ENCODE measurements at places on chromosomes 5 and 9.

DNA sequence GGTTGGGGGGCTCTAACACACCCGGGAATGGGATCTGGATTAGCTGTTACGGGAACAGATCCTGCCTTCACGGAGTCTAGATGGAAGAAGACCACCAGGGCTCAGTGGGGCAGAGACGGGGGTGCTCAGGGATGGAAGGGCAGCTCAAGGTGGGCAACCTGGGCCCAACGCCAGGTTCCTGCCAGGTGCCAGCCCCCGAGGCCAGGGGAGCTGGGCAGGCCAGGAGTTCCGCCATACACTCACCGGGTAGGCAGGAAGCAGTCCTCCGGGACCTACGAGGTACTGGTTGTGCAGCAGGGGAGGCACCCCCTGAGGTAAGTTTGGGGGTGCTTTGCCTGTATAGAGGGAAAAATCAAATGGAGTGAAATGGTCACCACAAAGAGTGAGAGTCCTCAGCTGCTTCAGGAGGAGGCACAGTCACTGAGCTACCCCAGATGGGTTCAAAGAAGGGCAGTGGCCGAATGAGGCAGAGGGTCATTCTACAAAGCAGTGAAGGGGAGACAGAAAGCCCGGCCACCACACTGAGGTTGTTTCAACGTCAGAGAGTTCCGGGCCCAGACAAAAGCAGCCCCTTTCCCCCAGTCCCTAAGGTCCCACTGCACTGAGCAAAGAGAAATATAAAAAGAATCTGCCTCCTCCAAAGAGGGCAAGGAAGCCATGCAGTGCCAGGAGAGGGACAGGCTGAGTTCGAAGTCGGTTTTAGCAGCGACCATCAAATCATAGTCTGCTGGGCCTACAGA lies 110.0 kb downstream of the UBE2R2 start:
- no peak for DNase-seq

DNA sequence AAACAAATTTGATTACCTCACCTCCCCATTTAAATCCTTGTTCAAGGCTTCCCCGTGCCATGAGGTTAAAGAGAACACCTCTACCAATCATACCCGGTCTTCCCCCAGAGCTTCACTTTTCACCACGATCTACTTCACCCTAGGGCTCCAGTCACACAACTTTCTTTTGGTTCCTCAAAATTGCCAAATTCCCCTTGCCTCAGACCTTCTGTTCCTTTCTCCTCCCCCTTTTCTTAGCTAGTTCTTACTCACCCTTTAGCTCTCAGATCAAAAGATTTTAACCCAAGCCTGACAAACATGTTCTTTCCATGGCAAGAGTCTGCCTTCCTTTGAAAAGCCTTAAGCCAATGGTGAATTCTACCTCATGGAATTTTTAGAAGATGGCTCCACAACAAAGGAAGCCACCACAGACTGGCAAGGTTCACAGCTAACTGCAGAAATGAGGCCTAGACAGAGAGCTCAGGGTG lies 56.7 kb downstream of the MAPKAP1 start:
- DNase-seq: peak; percentile 74

GRCh38 chr5:133141746-133142145 lies 89.9 kb downstream of the HSPA4 start:
- no peak for DNase-seq

DNA sequence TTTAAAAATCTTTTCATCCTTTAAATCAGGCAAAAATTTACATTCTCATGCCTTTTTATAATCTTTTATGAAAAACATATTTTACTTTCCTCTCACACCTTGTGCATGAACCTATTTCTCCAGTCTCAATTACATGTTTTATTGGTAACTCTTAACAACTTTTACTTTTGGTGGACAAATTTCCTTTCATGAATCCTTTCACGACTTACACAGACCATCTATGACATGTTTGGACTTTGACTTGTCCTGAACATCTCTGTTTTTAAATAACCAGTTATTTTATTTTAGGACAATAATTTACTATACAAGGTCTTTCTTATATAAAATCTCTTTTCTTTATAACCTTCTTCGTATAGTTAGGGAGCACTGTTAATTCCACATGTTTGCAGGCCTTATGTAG lies 26.5 kb upstream of the MTMR12 start:
- no peak for DNase-seq

DNA sequence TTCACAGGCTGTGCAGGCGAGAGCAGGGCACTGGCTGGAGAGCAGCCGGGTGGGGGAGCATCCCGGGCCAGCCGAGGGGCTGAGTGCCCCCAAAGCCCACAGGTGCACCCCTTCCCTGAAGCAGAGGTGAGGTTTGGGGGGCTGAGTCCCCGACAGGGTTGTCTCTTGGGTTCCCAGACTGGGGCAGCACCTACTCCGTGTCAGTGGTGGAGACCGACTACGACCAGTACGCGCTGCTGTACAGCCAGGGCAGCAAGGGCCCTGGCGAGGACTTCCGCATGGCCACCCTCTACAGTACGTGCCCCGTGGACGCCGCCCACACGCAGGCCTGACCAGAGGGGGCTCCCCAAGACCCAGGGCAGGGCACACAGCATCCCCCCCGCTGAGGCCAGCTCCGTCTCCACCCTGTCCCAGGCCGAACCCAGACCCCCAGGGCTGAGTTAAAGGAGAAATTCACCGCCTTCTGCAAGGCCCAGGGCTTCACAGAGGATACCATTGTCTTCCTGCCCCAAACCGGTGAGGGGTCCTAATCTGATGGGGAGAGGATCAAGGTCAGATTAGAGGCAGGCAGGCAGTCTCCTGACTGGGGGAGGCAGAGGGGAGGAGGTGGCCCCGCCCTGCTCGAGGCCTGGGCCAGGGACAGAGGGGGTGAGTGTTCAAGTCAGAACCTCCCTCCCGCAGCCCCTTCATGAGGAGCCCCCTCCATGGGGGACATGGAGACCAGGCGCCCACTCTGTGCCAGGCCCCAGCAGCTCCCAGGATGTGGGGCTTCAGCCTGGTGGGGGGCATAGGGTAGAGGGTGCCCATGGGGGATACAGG lies 2.7 kb downstream of the PTGDS start:
- no peak for DNase-seq

GRCh38 chr9:92706218-92706940 lies 36.4 kb upstream of the IPPK start:
- DNase-seq: no peak

DNA sequence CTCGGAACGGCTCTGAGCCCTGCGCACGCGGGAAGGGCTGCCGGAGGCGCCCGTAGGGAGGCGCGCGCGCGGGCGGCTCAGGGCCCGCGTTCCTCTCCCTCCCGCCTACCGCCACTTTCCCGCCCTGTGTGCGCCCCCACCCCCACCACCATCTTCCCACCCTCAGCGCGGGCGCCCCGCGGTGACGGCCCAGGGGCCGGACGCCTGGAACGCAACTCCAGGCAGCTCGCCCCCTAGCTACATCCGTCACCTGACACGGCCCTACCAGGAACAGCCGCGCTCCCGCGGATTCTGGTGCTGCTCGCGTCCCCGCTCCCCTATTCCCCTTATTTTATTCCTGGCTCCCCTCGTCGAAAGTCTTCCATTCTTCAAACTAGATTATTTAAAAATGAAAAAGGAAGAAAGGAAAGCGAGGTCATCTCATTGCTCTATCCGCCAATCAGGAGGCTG lies at the start of gene CDKN2B-AS1:
TSS of gene CDKN2B-AS1 (plus strand) at position 236 of the 450 bp plus-strand sequence.
- no peak for DNase-seq

DNA sequence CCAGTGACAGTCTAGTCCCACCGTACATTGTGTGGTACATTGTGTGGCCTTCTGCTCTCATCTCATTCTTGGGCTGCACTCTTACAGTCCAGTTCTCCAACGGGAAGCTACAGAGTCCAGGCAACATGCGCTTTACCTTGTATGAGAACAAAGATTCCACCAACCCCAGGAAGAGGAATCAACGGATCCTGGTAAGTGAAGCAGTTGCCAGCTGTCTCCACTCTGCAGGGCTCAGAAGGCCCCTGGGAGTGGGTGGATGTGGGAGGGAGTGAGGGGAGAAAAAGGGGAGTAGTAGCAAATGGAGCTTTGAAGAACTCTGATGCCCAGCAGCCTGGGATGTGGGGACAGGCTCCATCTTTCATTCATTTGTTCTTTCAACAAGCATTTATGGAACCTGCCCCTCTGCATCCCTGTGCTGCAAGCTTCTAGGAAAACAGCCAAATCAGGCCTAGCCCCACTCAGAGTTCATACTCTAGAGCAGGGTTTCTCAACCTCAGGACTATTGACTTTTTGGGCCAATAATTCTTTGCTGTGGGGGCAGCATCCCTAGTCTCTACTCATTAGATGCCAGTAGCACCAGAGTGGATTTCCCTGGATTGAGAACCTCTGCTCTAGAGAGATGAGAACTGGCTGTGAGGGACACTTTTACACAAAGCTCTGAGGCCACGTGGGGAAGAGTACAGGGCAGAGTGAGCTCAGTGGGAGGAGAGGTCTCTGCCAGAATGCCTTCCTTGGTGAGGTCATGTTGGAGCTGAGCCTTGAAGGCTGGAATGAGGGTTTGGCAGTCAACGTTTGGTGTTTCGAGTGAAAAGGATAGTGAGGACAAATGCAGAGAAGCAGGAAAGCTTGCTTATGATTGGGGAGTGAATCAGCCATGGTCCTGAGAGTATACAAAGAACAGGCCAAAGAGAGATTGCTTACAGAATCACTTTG lies 1.1 kb downstream of the POLR1E start:
- DNase-seq: no peak

DNA sequence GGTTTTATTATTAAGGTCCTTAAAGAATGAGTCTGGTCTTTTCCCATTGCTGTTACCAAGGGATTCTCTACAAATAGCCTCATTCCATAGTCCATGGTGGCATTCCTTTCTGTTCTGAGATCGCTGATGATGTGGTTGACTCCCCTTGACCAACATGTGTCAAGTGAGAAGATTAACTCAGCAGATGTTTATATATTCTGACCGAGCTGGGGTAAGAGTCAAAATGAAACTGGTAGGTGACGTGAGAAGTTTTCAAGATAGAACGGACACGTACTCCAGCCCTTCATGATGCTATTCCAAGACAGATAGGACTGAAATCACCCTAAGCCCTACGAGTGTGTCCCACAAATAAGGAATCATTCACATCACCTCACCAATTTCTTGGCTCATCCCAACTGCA lies 155.5 kb upstream of the WWC1 start:
- no peak for DNase-seq

GRCh38 chr5:77250021-77250420 lies 39.5 kb downstream of the PDE8B start:
- DNase-seq: no peak

DNA sequence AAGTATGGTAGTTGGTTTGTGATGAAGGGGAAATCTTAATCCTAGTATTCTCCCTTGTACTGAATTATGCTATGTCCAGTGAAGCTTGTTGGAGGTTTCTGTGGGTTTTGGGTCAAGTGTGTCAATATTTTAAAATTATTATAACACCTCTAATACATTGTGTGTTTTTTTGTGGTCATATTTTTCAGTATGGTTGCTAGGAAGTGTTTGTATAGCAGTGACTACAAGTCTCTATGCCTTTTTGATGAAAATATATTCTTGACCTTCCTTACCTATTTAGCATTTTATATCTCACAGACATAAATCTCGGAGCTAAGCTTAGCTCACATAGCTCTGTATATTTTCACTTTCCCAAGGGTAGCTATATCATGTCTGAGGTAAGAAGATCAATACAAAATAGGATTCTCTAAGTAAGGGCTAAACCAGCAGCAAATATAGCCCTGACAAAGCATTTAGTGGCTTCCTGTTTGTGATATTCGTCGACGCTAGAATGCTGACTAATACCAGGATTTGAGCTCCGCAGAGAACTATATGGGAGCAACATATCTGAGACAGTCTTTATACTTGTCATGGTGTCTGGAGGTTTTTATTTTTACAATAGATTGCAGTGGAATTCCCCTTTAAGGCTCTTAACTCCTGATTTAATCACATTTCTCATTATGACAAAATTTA lies 82.3 kb downstream of the MACIR start:
- no peak for DNase-seq

- DNase-seq: no peak
Measured at GRCh38 chr5:31573494-31574142, 41.5 kb downstream of the C5orf22 start.

DNA sequence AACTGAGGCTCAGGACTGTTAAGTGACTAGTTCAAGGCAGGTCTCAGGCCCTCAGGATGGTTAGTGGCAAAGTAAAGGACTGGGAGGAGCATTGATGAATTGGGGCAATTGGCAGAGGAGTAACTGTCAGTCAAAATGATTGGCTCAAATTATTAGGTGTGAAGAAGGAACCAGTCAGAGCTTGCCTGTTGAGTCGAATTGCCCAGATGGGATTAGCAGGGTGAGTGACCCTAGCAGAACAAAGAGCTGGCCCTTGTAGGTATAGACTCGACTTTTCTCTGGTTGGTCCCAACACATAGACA lies 2.6 kb upstream of the NSD1 start:
- DNase-seq: no peak

- DNase-seq: peak; percentile 68
Measured at GRCh38 chr9:136544964-136545691, 720 bp downstream of the NOTCH1 start.

DNA sequence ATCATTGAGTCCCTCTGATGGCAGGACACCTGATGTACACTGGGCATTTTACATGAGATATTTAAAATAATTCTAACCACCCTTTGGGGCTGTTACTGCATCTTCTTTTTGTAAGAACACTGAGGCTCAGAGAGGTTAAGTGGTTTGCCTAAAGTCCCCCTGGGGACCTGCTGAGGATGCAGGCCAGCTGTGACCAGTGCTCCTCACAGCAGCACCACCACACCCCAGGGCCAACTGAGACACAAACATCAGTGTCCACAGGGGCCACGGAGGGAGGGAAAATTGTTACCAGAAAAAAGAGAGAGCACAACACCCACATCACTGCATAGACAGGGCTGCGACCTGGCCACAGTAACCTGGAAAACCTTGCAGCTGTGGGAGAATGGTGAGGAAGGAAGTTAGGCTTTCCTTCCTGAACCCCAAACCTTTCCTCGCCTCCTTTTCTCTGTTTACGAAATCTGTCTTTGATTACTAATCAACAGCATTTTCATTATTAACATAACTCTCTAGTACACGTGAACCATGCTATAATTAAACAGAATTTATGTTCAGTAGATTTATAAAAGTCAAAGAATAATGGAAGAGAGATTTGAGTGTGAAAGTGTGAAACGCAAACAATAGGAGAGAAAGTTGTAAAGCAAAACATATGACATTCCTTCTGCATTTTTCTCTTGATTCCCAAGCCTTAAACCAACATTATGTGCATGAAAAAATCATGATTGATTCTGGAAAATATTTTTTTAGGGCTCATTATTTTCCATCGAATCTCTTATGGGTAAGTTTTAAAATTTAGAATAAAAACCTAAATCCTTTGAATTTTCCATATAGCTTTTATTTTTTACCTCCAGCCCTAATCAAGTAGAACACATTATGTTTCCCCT lies 228.1 kb upstream of the DAPK1 start:
- no peak for DNase-seq

GRCh38 chr9:132671620-132672412 lies 1.6 kb downstream of the GTF3C4 start:
- no peak for DNase-seq

GRCh38 chr5:143025971-143026370 lies 255.8 kb downstream of the ARHGAP26 start:
- no peak for DNase-seq

- DNase-seq: no peak
Measured at GRCh38 chr9:88811511-88811910, 179.8 kb upstream of the S1PR3 start.

Data from naive B cell (primary cell).